Tibial nerve (tissue), 4 donors: ENCODE measurements at places on chromosomes 4 and X. TPM values are rescaled to one million over a fixed set of nuclear protein-coding genes. Genes with fewer than 3 reads are reported as not detected.

Gene SULT1B1
- total RNA-seq: 0.39 TPM

Gene HHIP
- total RNA-seq: 5.3 TPM

Gene EGFL6
- not detected for total RNA-seq

Gene MGARP
- total RNA-seq: not detected

- H3K36me3 ChIP-seq: no peaks in the 10 kb centered on the region
- DNase-seq: no peak
- H3K4me3 ChIP-seq: no peak overlapping the region
- H3K27me3 ChIP-seq: no peaks in the 10 kb centered on the region
Observed at GRCh38 chr4:137266511-137266910, 265.8 kb downstream of the PCDH18 start.

DNA sequence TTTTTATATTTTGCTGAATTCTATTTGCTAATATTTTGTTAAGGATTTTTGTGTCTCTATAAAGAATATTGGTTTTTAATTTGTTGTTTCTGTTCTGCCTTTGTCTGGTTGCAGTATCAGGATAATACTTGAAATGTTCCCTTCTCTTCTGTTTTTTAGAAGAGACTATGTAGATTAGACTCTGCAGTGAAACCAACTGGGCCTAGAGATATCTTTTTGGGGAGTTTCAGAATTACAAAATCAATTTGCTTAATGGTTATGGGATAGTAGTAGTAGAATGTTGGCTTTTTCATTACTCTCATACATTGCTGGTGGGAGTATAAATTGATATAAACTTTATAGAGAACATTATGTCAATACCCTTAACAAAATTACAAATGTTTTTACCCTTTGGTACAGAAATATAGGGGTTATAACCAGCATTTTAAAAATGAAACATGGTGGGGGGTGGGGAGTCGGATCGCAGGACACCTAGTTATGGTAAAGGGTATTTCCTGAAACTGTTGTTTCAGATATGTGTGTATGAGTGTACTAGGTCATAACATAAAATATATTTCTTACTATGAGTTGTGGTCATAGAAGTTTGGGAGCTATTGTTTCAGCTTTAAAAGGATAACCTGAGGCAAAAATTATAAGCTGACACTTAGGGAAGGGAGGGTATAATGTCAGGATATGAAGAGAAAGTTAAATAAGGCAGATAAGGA, 29.0 kb downstream of the CLOCK start:
- DNase-seq: no peak
- H3K27ac ChIP-seq: no peak overlapping the region
- H3K4me1 ChIP-seq: no peaks in the 10 kb centered on the region

GRCh38 chrX:13053171-13053570, 8.8 kb upstream of the FAM9C start:
- H3K36me3 ChIP-seq: no peaks in the 10 kb centered on the region
- H3K4me3 ChIP-seq: no peak overlapping the region
- no peak overlapping the region for H3K27ac ChIP-seq
- no peaks in the 10 kb centered on the region for H3K27me3 ChIP-seq

DNA sequence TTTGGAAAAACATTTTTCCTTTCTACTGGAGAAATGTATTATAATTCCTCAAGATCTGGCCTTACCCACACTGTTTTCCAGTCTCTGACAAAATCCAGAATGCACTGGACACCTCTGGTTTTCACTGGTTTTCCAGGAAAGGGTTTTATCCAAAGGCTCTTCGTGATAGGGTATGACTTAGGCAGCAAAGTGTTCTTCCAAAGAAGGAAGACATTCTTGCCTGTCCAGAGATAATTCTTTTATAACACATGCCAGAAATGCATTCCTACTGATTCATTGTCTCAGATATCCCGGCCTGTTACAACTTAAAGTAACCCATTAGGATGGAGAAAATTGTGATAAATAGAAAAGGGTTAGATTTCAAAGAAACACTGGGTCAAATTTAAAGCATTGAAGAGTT, 2343.1 kb downstream of the PCDH7 start:
- no peak overlapping the region for H3K4me3 ChIP-seq
- no peaks in the 10 kb centered on the region for H3K4me1 ChIP-seq
- no peak overlapping the region for H3K27ac ChIP-seq

DNA sequence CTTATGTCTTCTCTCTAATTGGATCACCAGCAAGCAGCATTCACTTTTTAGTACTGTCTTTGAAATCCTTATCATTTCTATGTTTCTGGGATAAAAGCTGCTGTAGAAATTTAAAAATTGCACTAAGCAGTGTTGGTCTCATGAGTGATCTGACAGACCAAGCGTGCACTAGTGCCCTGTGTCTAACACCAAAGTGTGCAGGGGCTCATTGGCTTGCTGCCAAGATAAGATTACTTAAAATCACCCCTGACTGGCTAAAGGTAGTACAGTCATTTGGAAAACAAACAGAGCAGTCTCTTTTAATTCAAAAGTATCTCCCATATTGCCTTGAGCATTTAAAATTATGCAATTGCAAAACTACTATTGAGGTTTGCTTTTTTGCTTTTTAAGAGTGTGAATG, 304.6 kb downstream of the ARAP2 start:
- no peaks in the 10 kb centered on the region for H3K27me3 ChIP-seq
- no peak for DNase-seq
- H3K36me3 ChIP-seq: no peaks in the 10 kb centered on the region
- no peak overlapping the region for H3K27ac ChIP-seq

GRCh38 chrX:110448459-110448858, 89.8 kb downstream of the RTL9 start:
- no peaks in the 10 kb centered on the region for H3K27me3 ChIP-seq
- no peak overlapping the region for H3K4me3 ChIP-seq

- DNase-seq: no peak
- H3K4me1 ChIP-seq: no peaks in the 10 kb centered on the region
- H3K36me3 ChIP-seq: no peaks in the 10 kb centered on the region
- no peak overlapping the region for H3K27ac ChIP-seq
- H3K27me3 ChIP-seq: no peaks in the 10 kb centered on the region
Observed at GRCh38 chr4:8739820-8740665, 131.6 kb downstream of the HMX1 start.

GRCh38 chr4:122797405-122798094, 29.1 kb upstream of the FGF2 start:
- H3K4me3 ChIP-seq: no peak overlapping the region
- H3K27me3 ChIP-seq: no peaks in the 10 kb centered on the region
- no peaks in the 10 kb centered on the region for H3K4me1 ChIP-seq
- H3K36me3 ChIP-seq: no peaks in the 10 kb centered on the region

DNA sequence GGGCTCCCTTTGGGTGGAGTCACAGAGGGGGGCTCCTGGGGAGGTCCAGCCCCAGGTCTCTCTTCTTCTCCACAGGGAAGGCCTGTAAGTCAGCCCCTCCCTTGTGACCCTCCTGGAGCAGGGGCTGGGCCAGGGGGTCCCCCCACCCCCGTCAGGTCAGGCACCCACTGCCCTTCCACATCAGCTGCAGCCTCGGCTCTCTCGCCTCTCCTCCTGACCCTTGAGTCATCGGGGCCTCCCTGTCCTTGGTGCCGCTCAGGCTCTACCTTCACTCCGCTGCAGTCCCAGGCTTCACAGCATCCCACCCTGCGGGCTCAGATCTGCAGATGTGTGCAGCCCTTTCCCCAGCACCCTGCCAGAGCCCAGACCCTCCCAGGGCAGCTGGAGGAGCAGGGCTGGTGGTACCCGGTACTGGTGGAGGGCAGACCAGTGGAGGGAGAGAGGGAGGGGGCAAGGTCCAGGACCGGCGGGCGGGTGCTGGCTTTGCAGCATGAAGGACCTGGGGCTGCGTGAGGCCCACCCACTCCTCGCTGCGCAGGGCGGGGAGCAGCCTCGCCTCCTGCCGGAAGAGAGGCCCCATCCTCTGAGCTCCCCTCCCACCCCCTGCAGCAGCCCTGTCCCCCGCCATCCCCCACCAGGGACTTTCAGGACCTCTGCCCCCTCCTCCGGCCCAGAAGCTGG, 117.1 kb downstream of the FAM53A start:
- no peaks in the 10 kb centered on the region for H3K36me3 ChIP-seq
- no peak overlapping the region for H3K27ac ChIP-seq
- DNase-seq: no peak
- no peaks in the 10 kb centered on the region for H3K4me1 ChIP-seq
- H3K4me3 ChIP-seq: no peak overlapping the region

GRCh38 chrX:148915474-148915873, 415.1 kb downstream of the AFF2 start:
- no peaks in the 10 kb centered on the region for H3K36me3 ChIP-seq
- H3K4me3 ChIP-seq: no peak overlapping the region
- no peaks in the 10 kb centered on the region for H3K27me3 ChIP-seq
- DNase-seq: no peak

- no peaks in the 10 kb centered on the region for H3K4me1 ChIP-seq
- no peaks in the 10 kb centered on the region for H3K36me3 ChIP-seq
- no peak overlapping the region for H3K4me3 ChIP-seq
- peaks cover 10% of the 10 kb centered on the region for H3K27me3 ChIP-seq
Observed at GRCh38 chrX:133921764-133922389, 63.5 kb downstream of the GPC3 start.

GRCh38 chrX:133677123-133678063, 262.1 kb upstream of the GPC4 start:
- no peak overlapping the region for H3K4me3 ChIP-seq
- no peaks in the 10 kb centered on the region for H3K4me1 ChIP-seq
- no peak overlapping the region for H3K27ac ChIP-seq

GRCh38 chr4:13928214-13928613, 300.7 kb upstream of the BOD1L1 start:
- no peak overlapping the region for H3K4me3 ChIP-seq
- H3K27ac ChIP-seq: no peak overlapping the region
- DNase-seq: no peak
- H3K27me3 ChIP-seq: no peaks in the 10 kb centered on the region
- no peaks in the 10 kb centered on the region for H3K4me1 ChIP-seq

DNA sequence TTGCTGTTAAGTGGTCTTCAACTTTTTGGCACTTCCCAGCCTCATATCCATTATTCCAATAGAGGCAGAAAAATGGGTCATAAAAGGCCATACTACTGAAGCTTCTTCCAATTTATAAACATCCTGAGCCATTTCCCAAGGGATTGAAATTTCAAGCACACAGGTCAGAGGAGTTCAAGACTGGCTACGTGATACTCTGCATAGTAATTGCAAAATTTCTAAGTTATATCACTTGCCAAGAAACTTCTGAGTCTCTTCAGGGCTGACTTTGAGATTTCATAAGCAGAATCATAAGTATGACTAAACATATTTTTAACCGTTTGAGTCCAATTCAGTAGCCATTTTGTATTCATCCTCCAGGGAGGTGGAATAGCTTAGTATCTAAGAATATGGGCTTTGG, 75.6 kb upstream of the RXFP1 start:
- H3K4me3 ChIP-seq: no peak overlapping the region
- no peaks in the 10 kb centered on the region for H3K4me1 ChIP-seq
- DNase-seq: no peak
- no peak overlapping the region for H3K27ac ChIP-seq
- no peaks in the 10 kb centered on the region for H3K36me3 ChIP-seq

- no peaks in the 10 kb centered on the region for H3K27me3 ChIP-seq
- H3K36me3 ChIP-seq: no peaks in the 10 kb centered on the region
- H3K4me1 ChIP-seq: peaks cover 9% of the 10 kb centered on the region
- no peak for DNase-seq
Observed at GRCh38 chr4:183144787-183145186, 45.7 kb downstream of the WWC2 start.

- DNase-seq: no peak
- H3K36me3 ChIP-seq: no peaks in the 10 kb centered on the region
- no peaks in the 10 kb centered on the region for H3K27me3 ChIP-seq
- no peak overlapping the region for H3K27ac ChIP-seq
Observed at GRCh38 chr4:26297219-26297618, 23.6 kb upstream of the RBPJ start.

GRCh38 chr4:176920694-176921093, 128.0 kb upstream of the VEGFC start:
- no peak overlapping the region for H3K4me3 ChIP-seq
- no peaks in the 10 kb centered on the region for H3K4me1 ChIP-seq
- H3K27me3 ChIP-seq: no peaks in the 10 kb centered on the region
- no peak overlapping the region for H3K27ac ChIP-seq
- no peak for DNase-seq

- H3K4me3 ChIP-seq: peak overlapping the region; percentile 56
- no peak for DNase-seq
- H3K36me3 ChIP-seq: no peaks in the 10 kb centered on the region
- peaks cover 37% of the 10 kb centered on the region for H3K4me1 ChIP-seq
- H3K27ac ChIP-seq: peak overlapping the region; percentile 95
- H3K27me3 ChIP-seq: no peaks in the 10 kb centered on the region
Observed at GRCh38 chrX:154444755-154445246, 860 bp downstream of the FAM50A start.

DNA sequence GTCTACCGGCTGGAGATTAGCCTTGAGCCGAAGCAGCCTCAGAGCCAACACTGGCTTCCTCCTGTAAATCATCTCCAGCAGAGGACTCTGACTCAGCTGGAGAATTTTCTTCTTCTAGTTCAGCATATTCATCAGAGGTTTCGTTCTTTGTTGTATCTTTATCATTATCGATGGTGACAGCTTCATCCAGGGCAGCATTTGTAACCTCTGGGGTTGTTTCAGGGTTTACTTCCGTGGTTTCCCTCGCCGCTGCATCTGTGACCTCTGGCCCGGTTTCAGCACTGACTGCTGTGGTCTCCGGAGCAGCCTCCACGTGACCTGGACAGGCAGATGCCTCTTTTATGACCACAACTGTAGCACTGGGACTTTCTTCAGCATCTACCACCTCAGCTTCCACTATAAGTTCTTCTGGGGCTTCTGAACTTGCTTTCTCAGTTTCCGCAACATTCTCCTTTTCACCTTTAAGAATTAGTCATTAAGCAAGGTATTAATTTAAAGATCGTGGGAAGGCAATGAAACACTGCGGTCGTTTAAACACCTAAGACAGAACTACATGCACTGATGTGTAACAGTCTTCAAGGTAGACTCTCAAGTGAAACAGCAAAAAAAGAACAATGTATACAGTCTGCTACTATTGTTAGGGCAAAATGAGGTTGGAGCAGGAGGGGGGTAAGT, 13.3 kb downstream of the MGARP start:
- peak overlapping the region; percentile 4 for H3K27ac ChIP-seq
- no peaks in the 10 kb centered on the region for H3K36me3 ChIP-seq
- peak; percentile 44 for DNase-seq
- H3K27me3 ChIP-seq: no peaks in the 10 kb centered on the region

DNA sequence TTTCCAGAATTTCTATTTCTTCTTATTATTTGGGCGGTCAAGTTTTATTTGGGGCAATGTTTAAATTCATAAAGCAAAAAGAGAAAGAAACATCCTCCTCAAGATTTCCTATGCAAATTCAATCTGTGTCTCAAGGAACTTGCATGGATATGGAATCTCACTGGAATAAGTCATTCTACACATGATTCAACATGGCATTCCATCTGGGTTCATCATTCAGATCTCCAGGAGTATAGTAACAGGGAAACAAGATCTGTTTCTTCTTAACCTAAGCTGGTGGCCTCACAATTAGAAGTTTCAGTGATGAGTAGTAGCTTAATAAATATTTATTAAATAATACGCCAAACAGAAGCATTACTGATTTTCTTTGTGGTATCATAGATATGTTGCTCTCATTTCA, 19.8 kb downstream of the KLHL34 start:
- no peak overlapping the region for H3K4me3 ChIP-seq
- no peak overlapping the region for H3K27ac ChIP-seq
- H3K4me1 ChIP-seq: no peaks in the 10 kb centered on the region
- no peak for DNase-seq
- H3K36me3 ChIP-seq: no peaks in the 10 kb centered on the region
- no peaks in the 10 kb centered on the region for H3K27me3 ChIP-seq

- H3K4me1 ChIP-seq: no peaks in the 10 kb centered on the region
- no peaks in the 10 kb centered on the region for H3K27me3 ChIP-seq
- no peak for DNase-seq
- no peaks in the 10 kb centered on the region for H3K36me3 ChIP-seq
Observed at GRCh38 chr4:45661893-45662292, 462.0 kb downstream of the GABRG1 start.

- no peak overlapping the region for H3K27ac ChIP-seq
- H3K36me3 ChIP-seq: no peaks in the 10 kb centered on the region
- H3K4me1 ChIP-seq: no peaks in the 10 kb centered on the region
Observed at GRCh38 chr4:110982486-110982885, 359.6 kb upstream of the PITX2 start.
